ENCODE measurements at places on chromosomes 1 and 21. TPM values are rescaled to one million over a fixed set of nuclear protein-coding genes. Genes with fewer than 3 reads are reported as not detected.

- peak; percentile 62 for DNase-seq
Measured at GRCh38 chr21:42661688-42662429, 8.4 kb downstream of the PDE9A start.

DNA sequence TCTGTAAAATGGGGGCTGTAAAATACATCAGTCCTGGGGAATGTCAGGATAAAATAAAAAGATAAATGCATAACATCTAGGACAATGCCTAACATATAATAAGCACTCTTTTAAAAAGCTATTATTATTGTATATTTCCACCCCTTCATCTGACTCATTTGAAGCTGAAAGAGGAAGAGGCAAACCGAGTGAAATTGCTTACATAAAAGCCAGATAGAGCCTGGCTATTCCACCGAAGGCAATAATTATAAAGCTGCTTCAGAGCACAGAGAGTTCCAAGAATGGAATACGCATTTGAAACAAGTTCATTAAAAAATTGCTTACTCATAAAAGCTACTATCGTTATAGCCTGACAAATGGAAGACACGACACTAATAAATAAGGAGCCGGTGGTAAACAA lies 186.1 kb upstream of the CAMK1G start:
- no peak for DNase-seq

- no peak for DNase-seq
Measured at GRCh38 chr1:99180915-99181314, 83.4 kb upstream of the PLPPR4 start.

Gene TMPRSS2
- total RNA-seq: 87.0 TPM

Gene LCE1E
- total RNA-seq: not detected

All from upper lobe of left lung (tissue), 6 donors.